Colonic mucosa (tissue), 4 donors: ENCODE measurements at places on chromosomes 13 and 19.

DNA sequence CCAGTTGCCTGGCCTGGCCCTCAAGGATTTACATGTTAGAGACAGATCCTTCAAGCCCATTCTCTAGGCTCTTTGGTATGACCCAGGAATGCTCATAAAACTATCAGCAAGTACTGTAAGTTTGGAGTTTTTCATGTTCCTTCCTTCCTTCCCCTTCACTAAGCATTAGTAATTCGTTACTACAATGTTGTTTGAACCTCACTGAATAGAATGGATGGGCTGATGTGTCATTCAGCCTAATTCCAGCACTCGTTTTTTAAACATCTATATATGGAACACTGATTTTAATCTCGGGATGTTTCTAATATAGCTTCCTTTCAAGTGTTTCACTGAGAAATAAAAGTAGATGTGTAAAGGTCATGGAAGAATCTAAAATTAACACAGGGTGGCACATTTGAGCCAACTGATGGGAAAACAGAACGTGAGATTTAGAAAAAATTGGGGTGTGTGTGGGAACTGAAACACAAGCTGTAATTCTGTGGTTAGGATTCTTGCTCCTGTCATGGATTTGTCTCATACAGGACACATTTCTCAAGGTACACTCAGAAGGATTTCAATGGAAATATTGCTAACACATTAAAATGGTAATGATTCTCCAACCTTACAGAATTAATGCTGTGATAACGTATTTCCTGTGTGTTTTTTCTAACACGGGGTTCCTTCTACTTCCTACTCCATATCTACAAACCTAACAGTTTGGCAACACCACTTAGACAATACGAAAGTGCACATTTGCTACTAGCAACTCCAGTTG is 93.4 kb downstream of the FLT1 start:
- DNase-seq: no peak

DNA sequence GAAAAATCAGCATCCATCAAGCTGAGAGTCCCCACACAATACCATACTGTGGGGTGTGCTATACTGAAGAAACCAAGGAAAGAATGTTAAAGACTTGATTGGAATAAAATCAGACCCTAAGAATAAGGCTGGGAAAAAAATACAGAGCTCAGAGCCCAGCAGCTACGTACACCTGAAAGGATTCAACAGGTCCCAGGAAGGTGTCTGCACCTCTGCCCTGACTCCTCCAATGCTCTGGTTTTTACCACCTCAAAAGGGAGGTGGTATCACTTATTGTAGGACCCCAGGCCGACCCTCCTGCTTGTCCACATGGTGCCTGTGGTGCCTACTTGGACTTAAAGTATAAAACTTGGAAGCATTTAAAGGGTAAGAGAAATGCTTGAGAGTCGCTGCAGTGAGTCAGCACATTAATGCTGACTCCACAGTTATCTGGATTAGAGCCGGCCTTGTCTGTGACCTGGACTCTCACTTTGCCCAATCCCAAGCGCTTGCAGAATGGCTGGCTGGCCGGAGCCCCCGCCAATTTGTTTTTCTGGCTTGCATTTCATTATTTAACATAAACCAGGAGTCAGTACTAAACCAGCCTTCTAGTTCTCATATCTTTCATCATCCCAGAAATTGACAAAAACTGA is 110.1 kb downstream of the FGF14 start:
- no peak for DNase-seq

- peak; percentile 68 for DNase-seq
Observed at GRCh38 chr19:46967578-46968032, 52.0 kb upstream of the NPAS1 start.

DNA sequence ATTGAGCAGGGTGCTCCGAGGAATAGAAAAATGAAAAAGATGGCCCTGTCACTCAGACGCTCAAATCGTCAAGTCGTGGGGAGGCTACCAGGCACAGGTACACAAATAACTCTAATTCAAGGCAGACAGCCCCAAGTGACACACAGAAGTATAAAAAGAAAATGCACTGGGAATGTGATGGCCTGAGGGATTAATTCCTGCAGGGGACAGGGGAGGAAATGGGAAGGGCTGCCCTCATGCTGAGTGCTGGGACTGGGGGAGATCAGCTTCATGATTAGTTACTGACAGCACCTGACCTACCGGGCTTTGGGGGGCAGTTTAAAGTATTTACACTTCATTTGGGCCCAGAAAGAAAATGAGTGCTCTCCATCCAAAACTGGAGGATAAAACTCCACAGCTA is 20.9 kb upstream of the UBE2L5 start:
- no peak for DNase-seq

DNA sequence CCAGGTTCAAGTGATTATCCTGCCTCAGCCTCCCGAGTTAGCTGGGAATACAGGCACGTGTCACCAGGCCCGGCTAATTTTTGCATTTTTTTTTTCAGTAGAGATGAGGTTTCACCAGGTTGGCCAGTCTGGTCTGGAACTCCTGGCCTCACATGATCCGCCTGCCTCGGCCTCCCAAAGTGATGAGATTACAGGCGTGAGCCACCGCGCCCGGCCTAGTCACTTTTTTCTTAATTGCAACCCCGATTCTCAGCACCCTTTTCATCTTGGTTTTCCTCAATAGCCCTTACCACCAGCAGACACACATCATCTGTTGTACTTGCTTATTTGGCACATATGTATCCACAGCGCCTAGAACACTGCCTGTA is 550 bp upstream of the GPI start:
- DNase-seq: no peak

DNA sequence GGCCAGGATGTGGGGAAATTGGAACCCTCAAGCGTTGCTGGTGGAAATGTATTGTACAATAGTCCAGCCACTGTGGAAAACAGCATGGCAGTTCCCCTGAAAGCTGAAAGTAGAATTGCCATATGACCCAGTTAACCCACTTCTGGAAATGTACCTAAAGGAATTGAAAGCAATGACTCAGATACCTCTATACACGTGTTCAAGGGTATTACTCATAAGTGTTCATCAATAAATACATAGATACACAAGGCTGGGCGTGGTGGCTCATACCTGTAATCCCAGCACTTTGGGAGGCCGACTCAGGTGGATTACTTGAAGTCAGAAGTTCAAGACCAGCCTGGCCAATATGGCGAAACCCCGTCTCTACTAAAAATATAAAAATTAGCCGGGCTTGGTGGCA is 71.9 kb upstream of the IRS2 start:
- DNase-seq: no peak

DNA sequence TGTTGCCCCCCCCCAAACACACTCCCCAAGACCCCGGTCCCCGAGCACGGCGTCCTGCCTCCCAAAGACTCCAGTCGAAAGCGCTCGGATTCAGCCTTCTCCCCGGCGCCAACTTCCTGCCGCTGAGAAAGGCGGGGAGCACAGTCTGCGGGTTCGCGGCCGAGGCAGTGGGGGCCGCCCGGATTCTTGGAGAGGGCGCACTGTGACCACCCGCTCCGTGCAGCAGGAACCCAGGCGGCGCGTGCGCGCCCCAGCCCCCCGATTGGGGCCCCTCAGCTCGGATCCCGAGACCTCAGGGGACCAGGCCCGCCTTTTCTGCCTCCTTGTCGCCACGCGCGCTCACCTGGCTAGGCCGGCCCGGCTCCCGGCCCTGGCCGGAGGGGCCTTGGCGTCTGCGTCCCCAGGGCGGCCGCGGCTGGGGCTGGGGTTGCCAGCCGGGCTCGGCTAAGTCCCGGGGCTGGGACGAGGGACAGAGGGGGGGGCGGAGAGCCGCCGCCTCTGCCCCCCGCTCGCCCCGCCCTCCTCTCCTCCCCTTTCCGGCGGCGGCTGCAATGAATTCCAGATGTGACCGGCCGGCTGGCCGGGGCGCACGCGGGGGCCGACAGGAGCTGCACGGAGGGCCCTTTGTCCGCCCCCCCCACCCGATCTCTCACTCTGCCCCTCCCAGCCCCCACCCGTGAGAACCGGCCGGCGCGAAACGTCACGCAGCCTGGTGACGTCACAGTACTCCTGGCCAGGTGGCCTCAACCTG is at the start of gene S1PR2:
Gene S1PR2, minus strand, starts transcription at position 471 of the 751 bp plus-strand sequence. CDS start 6,426 bp downstream, outside the sequence.
- peak; percentile 78 for DNase-seq

DNA sequence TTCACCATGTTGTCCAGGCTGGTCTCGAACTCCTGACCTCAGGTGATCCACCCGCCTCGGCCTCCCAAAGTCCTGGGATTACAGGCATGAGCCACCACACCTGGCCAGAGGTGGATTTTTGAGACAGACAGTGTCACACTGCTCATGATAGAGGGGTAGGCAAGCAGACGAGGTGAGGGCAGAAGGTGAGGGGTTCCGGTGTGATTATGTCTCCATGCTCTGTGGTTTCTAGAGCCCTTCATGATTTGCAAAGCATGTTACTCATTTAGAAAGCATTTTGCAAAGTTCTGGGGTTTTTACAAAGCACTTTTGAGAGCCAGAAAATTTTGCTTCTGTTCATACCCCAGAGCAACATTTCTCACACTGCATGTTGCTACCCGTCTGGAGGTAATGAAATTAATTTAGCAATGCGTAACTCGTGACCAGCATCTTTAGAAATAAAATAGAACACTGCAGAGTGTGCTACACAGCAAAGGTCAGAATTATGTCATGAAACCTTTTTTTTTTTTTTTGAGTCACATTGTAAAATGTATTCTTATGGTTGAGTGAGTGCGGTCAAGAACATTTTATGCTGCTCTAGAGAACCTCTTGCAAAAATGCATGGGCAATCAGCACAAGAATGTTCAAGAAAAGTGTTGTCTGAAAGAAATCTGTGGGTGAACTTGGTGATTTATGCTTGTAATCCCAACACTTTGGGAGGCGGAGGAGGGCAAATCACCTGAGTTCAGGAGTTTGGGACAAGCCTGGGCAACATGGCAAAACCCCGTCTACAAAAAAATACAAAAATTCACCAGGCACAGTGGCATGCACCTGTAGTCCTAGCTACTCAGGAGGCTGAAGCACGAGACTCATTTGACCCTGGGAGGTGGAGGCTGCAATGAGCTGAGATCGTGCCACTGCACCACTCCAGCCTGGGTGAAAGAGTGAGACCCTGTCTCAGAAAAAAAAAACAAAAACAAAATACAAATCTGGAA is 58.0 kb downstream of the MAP4K1 start:
- no peak for DNase-seq

DNA sequence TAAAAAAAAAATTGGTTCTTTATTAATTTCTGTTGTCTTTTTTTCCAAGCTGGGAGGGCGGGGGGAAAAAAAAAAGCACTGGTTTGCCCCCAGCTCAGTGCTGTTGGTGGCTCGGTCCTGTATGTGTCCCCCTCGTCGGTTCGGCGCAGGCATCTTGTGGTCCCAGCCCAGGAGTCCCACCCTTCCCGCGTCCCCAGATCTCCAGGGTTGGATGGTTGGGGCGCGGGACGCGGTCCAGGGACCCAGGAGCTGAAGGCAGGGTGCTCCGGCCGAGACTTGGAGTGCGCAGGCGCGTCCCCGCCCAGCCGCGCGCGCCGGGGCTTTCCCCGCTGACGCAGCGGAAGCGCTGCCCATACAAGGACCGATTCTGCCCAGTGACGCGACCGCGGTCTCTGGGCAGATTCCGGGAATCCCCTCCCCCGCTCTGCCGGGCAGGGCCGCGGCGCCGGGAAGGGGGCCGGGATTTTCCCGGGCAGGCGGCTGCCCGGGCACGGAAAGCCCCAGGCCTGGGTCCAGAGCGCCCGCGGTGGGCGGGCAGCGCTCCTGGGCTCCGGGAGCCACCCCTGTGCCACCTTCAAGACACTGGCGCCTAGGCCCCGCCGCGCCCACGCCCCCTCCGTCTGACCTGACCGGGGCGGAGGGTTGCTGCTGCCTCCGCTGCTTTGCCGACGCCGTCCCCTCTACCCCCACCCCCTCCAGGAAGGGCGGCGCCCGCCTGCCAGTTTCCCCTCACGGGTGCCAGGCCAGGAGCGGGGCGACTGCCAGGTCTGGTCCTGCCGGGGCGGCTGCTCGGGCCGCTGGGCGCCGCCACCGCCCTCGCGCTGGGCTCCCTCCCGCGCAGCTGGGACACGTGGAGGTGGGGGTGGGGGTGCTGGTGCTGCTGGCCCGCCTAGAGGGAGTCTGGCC is 2.3 kb downstream of the JUNB start:
- peak; percentile 95 for DNase-seq

DNA sequence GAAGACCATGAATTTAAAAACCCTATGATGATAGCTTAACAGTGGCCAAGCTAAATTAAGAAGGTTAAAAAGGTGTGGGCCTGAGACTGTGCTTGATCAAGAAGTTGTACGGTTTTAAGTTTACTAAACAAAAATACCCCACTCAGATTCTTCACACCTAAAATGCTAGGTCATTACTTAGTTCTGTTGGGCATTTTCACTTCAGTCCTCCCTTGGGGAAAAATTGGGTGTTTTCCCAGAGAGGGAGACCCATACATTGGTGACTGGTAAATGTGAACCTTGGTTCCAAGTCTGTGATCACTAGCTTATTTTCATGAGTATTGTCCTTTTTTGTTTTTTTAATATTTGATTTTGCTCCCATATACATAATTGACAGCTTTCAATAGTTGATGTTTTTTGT is 44.4 kb downstream of the MTUS2 start:
- DNase-seq: no peak

DNA sequence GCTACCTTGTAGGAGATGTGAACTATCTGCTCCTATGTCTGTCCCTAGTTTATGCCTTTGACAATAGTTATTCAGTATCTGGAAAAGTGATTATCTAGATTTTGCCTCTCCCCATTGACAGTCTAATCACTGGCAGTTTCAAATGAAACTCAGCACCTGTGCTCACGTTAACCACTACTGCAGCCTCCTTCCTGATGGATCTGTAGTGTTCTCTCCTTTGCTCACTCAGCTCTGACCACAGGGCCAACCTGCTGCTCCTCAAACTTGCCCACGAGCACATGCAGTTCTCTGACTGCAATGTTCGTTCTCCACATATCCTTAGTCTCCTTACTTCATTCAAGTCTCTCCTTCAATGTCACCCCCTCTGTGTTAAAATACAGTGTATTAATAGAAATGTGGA is 230.1 kb downstream of the NHLRC3 start:
- no peak for DNase-seq

GRCh38 chr19:38375748-38376147 is 1.4 kb downstream of the PSMD8 start:
- no peak for DNase-seq

GRCh38 chr19:43700395-43701000 is 15.4 kb upstream of the IRGC start:
- DNase-seq: peak; percentile 57

- DNase-seq: peak; percentile 35
Observed at GRCh38 chr13:45178349-45179162, 22.3 kb downstream of the KCTD4 start.

DNA sequence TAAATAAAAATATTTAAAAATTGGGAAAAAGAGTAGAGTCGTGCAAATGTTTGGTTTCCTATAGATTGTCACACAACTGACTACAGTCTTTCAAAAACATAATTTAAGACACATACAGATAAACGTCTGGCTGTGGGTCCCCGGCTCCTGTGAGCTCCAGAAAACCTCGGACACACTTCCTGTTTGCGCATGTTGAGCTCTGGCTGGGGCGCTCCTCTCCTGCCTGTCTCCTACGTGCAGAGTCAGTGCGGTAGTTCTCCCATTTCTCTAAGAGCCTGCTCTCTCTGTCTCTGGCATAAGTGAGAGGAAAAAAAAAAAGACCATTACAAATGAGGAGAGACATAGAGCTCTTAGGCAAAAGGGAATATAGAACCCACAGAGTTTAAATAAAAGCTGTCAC is 128.2 kb upstream of the OBI1 start:
- no peak for DNase-seq

GRCh38 chr19:16111909-16112752 is 442 bp downstream of the RAB8A start:
- DNase-seq: no peak
